Activated CD8-positive, alpha-beta T cell treated with anti-CD3 and anti-CD28 coated beads for 36 hours (primary cell): ENCODE measurements at places on chromosomes 16 and 17. TPM values are rescaled to one million over a fixed set of nuclear protein-coding genes. Genes with fewer than 3 reads are reported as not detected.
A peak's percentile ranks its signal among the peaks of the same experiment; 100 is the strongest.

GRCh38 chr17:8465356-8465755 is 29.7 kb downstream of the NDEL1 start:
- H3K4me1 ChIP-seq = peaks cover 12% of the 10 kb centered on the region
- H3K27me3 ChIP-seq = no peaks in the 10 kb centered on the region
- no peak overlapping the region for H3K4me3 ChIP-seq
- no peak for DNase-seq

GRCh38 chr16:57994778-57995177 is 5.7 kb downstream of the ZNF319 start:
- peak; percentile 70 for DNase-seq
- peaks cover 8% of the 10 kb centered on the region for H3K36me3 ChIP-seq
- H3K4me1 ChIP-seq = peaks cover 41% of the 10 kb centered on the region
- no peaks in the 10 kb centered on the region for H3K27me3 ChIP-seq

DNA sequence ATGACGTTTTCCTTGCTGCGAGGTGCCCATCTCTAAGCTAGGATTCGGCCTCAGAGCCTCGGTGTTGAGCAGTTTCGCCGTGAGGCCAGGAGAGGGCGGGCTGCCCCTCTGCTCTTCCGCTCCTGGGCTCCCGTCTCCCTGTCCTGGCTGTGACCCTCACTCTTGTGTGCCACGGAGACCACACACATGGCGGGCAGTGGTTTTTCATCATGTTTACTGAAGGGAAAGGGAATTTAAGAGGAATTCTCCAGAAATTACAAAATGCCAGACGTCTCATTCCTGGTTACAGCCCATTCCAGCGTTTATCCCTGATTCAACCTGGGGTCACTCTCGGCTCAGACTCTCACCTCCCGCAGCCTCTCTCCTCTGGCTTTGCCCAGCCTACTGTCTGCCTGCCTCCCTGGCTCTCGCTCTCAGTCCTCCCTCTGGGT is 96.8 kb upstream of the ELAC2 start:
- no peaks in the 10 kb centered on the region for H3K4me1 ChIP-seq
- H3K4me3 ChIP-seq = no peak overlapping the region
- no peaks in the 10 kb centered on the region for H3K36me3 ChIP-seq
- H3K27me3 ChIP-seq = peaks cover 21% of the 10 kb centered on the region
- DNase-seq = peak; percentile 13

DNA sequence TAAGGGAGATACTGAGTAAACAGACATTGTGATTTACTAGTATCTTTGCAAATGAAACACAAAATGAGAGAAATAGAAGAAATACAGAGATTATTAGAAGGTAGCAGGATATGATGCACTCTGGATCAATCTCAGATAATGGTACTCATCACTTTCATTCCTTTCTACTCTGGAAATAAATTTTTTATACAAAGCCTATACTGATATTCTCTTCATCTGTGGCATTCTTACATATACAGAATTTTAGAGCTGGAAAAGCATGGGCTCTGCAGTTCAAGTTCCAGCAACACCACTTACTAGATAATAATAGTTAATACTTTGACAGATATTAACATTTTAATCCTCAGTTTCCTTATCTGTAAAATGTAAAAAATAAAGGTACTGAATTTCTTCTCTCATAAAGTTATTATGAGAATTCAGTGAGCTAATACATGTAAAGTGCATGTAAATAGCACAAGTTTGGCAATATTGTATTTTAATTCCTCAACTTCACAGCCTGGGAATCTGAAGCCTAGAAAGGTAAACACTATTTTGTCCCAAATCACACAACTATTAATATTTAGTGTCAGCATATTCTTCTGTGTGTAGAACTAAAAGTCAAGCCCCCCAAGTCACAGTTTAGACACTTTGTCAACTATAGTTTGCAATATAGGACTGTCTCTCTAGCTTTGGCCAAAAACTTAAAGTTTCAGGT is 6.5 kb downstream of the RNF43 start:
- H3K4me3 ChIP-seq = no peak overlapping the region
- no peak for DNase-seq
- peaks cover 7% of the 10 kb centered on the region for H3K4me1 ChIP-seq
- no peaks in the 10 kb centered on the region for H3K27me3 ChIP-seq
- H3K36me3 ChIP-seq = no peaks in the 10 kb centered on the region

- H3K27ac ChIP-seq = no peak overlapping the region
- H3K4me1 ChIP-seq = peaks cover 2% of the 10 kb centered on the region
- no peaks in the 10 kb centered on the region for H3K27me3 ChIP-seq
- no peaks in the 10 kb centered on the region for H3K36me3 ChIP-seq
Measured at GRCh38 chr16:86090461-86091170, 191.7 kb downstream of the IRF8 start.

GRCh38 chr16:503150-504071 is 24.1 kb upstream of the CAPN15 start:
- H3K27me3 ChIP-seq = no peaks in the 10 kb centered on the region
- H3K4me1 ChIP-seq = no peaks in the 10 kb centered on the region
- DNase-seq = no peak
- no peak overlapping the region for H3K27ac ChIP-seq
- no peak overlapping the region for H3K4me3 ChIP-seq
- H3K36me3 ChIP-seq = no peaks in the 10 kb centered on the region

DNA sequence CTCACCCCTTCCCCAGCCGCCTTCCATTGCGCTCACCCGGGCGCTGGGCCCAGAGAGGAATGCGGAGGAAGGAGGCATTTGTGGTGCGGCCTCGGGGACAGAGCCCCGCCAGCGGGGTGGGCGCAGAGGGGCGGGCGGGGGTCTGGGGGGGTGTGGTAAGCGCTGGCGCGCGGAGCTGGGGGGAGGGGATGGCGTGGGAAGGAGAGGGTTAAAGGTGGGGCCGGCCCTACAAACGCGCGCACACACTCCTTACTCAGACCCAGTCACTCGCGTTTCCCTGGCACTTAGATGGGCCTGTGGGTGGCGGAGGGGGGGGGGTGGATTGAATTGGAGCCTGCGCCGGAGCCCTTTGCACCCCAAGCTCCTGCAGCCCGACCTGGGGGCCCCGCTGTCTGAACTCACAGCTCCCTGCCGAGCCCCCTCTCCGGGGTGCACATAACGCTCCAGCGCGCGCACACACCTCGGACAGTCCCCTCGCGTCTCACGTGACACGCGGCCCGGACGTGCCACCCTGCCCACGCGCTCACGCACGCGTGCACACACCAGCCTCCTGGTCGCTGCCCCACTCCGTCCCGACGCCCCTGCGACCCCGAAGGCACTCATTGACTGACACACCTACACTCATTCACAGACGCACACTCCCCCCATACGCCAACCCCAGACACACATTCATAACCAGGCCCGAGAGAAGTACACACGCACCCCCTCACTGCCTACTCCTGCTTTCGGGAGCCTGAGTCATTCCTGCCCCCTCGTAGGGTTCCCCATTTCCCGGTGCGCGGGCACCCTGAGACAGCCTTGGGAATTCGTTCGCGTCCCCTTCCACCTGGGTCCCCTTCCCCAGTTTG is 844 bp downstream of the TBKBP1 start:
- DNase-seq = peak; percentile 73
- no peaks in the 10 kb centered on the region for H3K27me3 ChIP-seq
- H3K4me3 ChIP-seq = peak overlapping the region; percentile 82

DNA sequence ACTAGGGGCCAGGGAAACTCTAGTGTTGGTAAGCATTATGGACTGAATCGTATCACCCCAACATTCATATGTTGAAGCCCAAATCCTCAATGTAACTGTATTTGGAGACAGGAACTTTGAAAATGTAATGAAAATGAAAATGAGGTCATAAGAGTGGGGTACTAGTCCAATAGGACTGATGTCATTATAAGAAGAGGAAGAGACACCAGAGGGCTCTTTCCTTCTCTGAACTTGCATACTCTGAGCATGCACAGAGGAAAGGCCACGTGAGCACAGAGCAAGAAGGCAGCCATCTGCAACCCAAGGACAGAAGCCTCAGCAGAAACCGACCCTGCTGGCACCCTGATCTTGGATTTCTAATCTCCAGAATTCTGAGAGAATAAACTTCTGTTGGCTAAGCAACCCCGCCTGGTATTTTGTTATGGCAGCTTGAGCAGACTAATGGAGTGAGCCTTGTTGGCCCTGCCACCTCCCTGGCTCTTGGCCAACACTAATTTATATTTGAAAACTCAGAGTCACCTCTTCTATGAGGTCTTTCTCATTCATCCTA is 273.4 kb downstream of the NTN1 start:
- H3K27ac ChIP-seq = no peak overlapping the region
- DNase-seq = no peak
- no peaks in the 10 kb centered on the region for H3K27me3 ChIP-seq
- H3K36me3 ChIP-seq = no peaks in the 10 kb centered on the region
- H3K4me3 ChIP-seq = no peak overlapping the region
- peaks cover 20% of the 10 kb centered on the region for H3K4me1 ChIP-seq

GRCh38 chr17:49473900-49474751 is 21.0 kb upstream of the NGFR start:
- no peak overlapping the region for H3K4me3 ChIP-seq
- DNase-seq = no peak
- H3K36me3 ChIP-seq = peaks cover 1% of the 10 kb centered on the region
- no peak overlapping the region for H3K27ac ChIP-seq

GRCh38 chr16:3780570-3780969 is 63.2 kb upstream of the TRAP1 start:
- H3K4me3 ChIP-seq = no peak overlapping the region
- H3K36me3 ChIP-seq = peaks cover 10% of the 10 kb centered on the region
- no peaks in the 10 kb centered on the region for H3K27me3 ChIP-seq
- H3K4me1 ChIP-seq = peaks cover 4% of the 10 kb centered on the region
- no peak overlapping the region for H3K27ac ChIP-seq
- DNase-seq = peak; percentile 40

GRCh38 chr17:77189148-77189547 is 48.4 kb downstream of the SEC14L1 start:
- H3K4me3 ChIP-seq = peak overlapping the region; percentile 53
- H3K27ac ChIP-seq = peak overlapping the region; percentile 95
- DNase-seq = peak; percentile 78
- no peaks in the 10 kb centered on the region for H3K27me3 ChIP-seq
- peaks cover 36% of the 10 kb centered on the region for H3K4me1 ChIP-seq

- H3K4me3 ChIP-seq = peak overlapping the region; percentile 85
- peak overlapping the region; percentile 5 for H3K27ac ChIP-seq
- DNase-seq = no peak
- peaks cover 4% of the 10 kb centered on the region for H3K36me3 ChIP-seq
- H3K4me1 ChIP-seq = peaks cover 24% of the 10 kb centered on the region
Measured at GRCh38 chr17:1518410-1518809, 2.0 kb upstream of the INPP5K start.

GRCh38 chr17:60151355-60151754 is 1.6 kb downstream of the CA4 start:
- peak; percentile 63 for DNase-seq
- peaks cover 50% of the 10 kb centered on the region for H3K27me3 ChIP-seq
- H3K4me1 ChIP-seq = peaks cover 16% of the 10 kb centered on the region
- H3K27ac ChIP-seq = no peak overlapping the region

DNA sequence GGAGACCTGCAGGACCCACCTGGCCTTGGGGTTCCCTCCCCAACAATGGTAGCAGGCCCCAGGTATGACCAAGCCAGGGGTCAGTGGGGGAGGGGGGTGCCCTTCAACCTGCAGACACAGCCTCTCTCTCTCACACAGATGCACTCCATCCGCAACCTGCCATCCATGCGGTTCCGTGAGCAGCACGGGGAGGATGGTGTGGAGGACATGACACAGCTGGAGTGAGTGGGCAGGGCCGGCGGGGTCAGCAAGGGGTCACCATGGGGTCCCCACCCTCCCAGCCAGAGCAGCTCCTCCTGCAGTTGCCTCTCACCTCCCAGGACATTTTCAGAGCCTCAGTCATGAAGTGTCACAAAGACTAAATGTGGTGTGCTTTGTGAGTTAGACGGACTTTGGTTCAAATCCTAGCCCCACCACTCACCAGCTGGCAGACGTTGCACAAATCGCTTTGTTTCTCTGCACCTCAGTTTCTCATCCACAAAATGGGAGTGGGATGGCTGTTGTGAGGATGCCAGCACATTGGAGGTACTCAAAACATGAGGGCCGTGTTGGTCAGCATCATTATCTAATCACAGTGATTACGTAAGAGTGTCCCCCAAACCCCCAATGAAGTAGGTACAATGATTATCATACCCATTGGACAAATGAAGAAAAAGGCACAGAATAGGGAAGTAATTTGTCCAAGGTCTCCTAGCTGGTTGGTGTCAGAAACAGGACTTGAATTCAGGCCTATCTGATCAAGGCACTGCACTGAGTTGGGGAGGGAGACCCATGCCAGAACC is 16.0 kb downstream of the MYO15A start:
- no peaks in the 10 kb centered on the region for H3K27me3 ChIP-seq
- no peak for DNase-seq
- no peaks in the 10 kb centered on the region for H3K36me3 ChIP-seq

- H3K36me3 ChIP-seq = no peaks in the 10 kb centered on the region
- no peak overlapping the region for H3K4me3 ChIP-seq
- H3K27ac ChIP-seq = no peak overlapping the region
- H3K27me3 ChIP-seq = peaks cover 27% of the 10 kb centered on the region
- H3K4me1 ChIP-seq = peaks cover 2% of the 10 kb centered on the region
Measured at GRCh38 chr17:79609049-79609589, 1.7 kb downstream of the RBFOX3 start.

DNA sequence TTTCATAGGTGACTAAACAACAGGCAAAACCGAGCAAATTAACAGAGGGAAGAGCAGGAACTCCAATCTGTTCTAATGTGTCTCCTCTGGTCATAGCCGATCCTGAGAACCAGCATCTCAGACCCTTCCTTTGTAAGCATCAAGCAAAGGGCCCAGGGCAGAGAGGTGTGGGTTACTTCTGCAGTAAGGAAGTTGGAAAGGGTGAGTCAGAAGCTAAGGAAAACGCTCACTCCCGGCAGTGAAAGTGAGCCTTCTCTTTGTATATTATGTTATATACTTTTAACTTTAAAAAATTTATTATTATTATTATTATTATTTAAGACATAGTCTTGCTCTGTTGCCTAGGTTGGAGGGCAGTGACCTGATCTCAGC is 77.7 kb downstream of the MRM3 start:
- DNase-seq = no peak
- peaks cover 11% of the 10 kb centered on the region for H3K27me3 ChIP-seq

GRCh38 chr17:19553036-19553435 is 19.4 kb downstream of the SLC47A1 start:
- H3K4me1 ChIP-seq = no peaks in the 10 kb centered on the region
- peaks cover 6% of the 10 kb centered on the region for H3K27me3 ChIP-seq
- H3K4me3 ChIP-seq = no peak overlapping the region
- no peaks in the 10 kb centered on the region for H3K36me3 ChIP-seq
- no peak overlapping the region for H3K27ac ChIP-seq
- DNase-seq = no peak

GRCh38 chr17:81239714-81240555 is 817 bp downstream of the NDUFAF8 start:
- peaks cover 31% of the 10 kb centered on the region for H3K4me1 ChIP-seq
- peak overlapping the region; percentile 97 for H3K27ac ChIP-seq
- no peaks in the 10 kb centered on the region for H3K27me3 ChIP-seq
- H3K4me3 ChIP-seq = peak overlapping the region; percentile 95
- DNase-seq = peak; percentile 74

The ARHGAP44 gene
- total RNA-seq = 0.22 TPM

The TMEM208 gene
- 30.7 TPM for total RNA-seq

The CES2 gene
- total RNA-seq = 24.9 TPM

The KRTAP1-1 gene
- total RNA-seq = not detected
